ENCODE measurements at places on chromosomes 3 and 15. TPM values are rescaled to one million over a fixed set of nuclear protein-coding genes. Genes with fewer than 3 reads are reported as not detected.

Gene ILDR1
- total RNA-seq, result 0.33 TPM

- no peaks in the 10 kb centered on the region for H3K4me1 ChIP-seq
- no peak overlapping the region for H3K4me3 ChIP-seq
- H3K36me3 ChIP-seq, result no peaks in the 10 kb centered on the region
- no peak overlapping the region for H3K27ac ChIP-seq
Observed at GRCh38 chr15:85925649-85926237, 131.0 kb upstream of the KLHL25 start.

DNA sequence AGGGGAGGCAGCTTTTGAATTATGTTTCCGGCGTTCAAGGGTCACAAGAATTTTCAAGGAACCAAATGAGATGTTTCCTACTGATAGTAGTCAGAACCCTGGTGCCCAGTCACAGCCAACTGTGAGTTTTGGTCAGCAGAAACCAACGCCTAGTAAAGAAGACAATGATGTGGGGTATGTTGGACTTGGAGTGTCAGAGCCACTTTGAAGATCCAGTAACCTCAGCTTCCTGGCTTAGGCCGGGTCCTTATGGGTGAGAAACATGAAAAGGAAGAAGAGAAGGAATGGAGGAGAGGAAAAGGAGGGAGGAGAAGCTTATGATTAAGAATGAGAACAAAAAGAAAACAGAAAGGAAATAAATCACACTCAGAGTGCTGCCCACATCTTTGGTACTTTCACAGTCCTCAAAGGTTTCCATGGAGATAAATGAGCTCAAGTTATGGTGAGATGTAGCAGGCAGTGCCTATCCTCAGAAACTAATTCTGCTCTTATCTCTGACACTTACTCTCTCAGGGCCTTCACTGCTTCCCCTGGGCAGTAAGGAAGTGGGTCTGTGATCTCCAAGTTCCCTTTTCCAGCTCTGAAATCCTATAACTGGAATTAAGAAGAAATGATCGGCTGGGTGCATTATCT, 2.0 kb upstream of the MCF2L2 start:
- DNase-seq, result no peak
- peaks cover 80% of the 10 kb centered on the region for H3K27me3 ChIP-seq
- H3K27ac ChIP-seq, result no peak overlapping the region
- peaks cover 18% of the 10 kb centered on the region for H3K4me1 ChIP-seq
- no peaks in the 10 kb centered on the region for H3K36me3 ChIP-seq

- H3K4me3 ChIP-seq, result no peak overlapping the region
- no peak overlapping the region for H3K27ac ChIP-seq
- H3K27me3 ChIP-seq, result peaks cover 54% of the 10 kb centered on the region
- H3K36me3 ChIP-seq, result no peaks in the 10 kb centered on the region
Observed at GRCh38 chr3:135349254-135349948, 554.3 kb downstream of the EPHB1 start.

- no peak for DNase-seq
- peaks cover 31% of the 10 kb centered on the region for H3K27me3 ChIP-seq
- H3K4me3 ChIP-seq, result no peak overlapping the region
- H3K4me1 ChIP-seq, result peaks cover 16% of the 10 kb centered on the region
Observed at GRCh38 chr3:45792036-45792435, 4.3 kb downstream of the SLC6A20 start.

DNA sequence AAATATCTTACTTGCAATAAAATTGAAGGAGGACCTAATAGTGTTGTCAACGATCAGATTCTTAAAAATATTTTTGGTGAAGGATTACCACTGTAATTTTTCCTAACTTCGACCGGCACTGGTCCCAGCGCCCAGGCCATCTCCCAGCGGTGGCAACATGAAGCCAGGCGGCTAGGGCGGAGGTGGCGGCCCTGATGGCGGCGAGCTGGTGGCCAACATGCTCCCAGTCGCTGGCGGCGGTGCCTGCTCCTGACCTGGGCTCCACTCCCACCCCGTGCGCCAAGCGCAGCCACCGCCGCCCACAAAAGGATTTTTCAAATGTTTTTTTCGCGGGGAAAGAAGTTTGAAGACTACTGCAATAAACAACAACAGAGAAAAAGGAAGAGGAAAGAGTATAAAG, 56.5 kb upstream of the B3GALNT1 start:
- H3K27ac ChIP-seq, result no peak overlapping the region
- no peaks in the 10 kb centered on the region for H3K4me1 ChIP-seq
- no peaks in the 10 kb centered on the region for H3K27me3 ChIP-seq
- DNase-seq, result no peak
- no peaks in the 10 kb centered on the region for H3K36me3 ChIP-seq

DNA sequence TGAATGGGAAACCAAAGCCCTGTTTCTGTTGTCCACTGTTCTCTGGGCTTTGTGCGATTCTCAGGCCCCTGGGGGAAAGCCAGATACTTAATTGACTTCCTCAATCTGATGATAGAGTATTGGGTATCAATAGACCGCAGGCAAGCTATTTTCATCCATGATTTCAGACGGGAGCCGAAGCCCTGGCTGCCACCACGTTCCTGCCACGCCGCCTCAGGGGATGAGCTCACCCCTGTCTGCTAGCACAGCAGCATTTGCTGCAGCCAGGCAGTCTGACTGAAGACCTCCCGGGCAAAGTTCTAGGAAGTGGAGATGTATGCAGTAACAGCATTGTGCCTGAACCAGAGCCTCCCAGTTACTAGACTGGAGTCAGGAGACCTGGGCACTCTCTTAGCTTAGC, 69.8 kb downstream of the ISG20 start:
- peaks cover 88% of the 10 kb centered on the region for H3K27me3 ChIP-seq
- peaks cover 11% of the 10 kb centered on the region for H3K4me1 ChIP-seq
- no peak for DNase-seq
- no peak overlapping the region for H3K27ac ChIP-seq
- no peaks in the 10 kb centered on the region for H3K36me3 ChIP-seq

Gene GOLGA8T
- total RNA-seq, result 0.47 TPM

GRCh38 chr3:145188079-145188770, 972.8 kb downstream of the PLOD2 start:
- no peak for DNase-seq
- no peak overlapping the region for H3K4me3 ChIP-seq
- no peaks in the 10 kb centered on the region for H3K36me3 ChIP-seq
- H3K27me3 ChIP-seq, result no peaks in the 10 kb centered on the region

DNA sequence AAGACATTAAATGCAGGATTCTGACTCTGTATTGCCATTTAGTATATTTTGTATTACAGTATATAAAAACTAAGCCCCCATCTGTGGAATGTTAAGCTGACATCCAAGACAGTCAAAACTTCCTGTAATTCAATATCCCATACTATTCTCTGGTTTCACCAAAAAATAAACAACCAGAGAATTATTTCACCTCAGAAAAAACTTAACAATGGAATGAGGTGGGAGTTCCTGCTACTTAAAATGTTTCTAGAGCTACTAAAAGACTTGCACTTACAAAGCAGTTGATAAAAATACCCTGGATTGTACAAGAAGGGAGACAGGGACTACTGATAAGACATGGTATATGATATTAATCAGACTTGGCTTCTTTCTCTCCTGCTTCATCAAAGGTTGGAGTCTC, 8.3 kb downstream of the ARL13B start:
- H3K4me1 ChIP-seq, result peaks cover 9% of the 10 kb centered on the region
- H3K36me3 ChIP-seq, result no peaks in the 10 kb centered on the region
- no peak for DNase-seq
- no peak overlapping the region for H3K4me3 ChIP-seq
- no peaks in the 10 kb centered on the region for H3K27me3 ChIP-seq

GRCh38 chr3:21435871-21436270, 315.1 kb downstream of the ZNF385D start:
- H3K4me3 ChIP-seq, result no peak overlapping the region
- no peak overlapping the region for H3K27ac ChIP-seq
- no peaks in the 10 kb centered on the region for H3K4me1 ChIP-seq
- no peaks in the 10 kb centered on the region for H3K27me3 ChIP-seq
- no peaks in the 10 kb centered on the region for H3K36me3 ChIP-seq

DNA sequence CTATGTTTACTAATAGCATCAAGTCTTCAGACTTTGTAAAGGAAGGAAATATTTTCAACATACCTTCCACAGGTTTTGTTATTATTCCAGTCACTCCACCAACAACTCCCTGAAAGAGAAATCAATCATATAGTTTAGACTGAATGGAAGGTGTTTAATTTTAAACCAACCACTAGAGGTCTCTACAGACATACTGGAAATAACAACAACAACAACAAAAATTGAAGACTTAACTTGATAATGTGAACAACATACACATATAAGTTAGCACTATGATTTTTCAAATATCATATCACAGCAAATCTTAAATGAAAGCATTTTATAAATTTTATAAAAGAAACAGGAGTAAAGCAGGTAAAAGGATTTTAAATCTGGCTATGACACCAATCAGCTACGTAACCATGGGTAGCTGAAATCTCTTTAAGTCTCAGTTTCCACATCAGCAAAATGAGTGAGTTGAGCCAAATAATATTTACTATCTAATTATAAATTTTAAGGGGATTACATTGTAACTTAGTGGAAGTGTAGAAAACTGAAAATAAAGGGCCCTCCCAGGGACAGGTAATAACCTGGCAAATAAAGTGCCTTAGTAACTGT, 188.2 kb downstream of the VPS13C start:
- H3K27me3 ChIP-seq, result no peaks in the 10 kb centered on the region
- H3K4me3 ChIP-seq, result no peak overlapping the region
- H3K4me1 ChIP-seq, result no peaks in the 10 kb centered on the region

GRCh38 chr15:73901126-73901810, 25.0 kb upstream of the LOXL1 start:
- no peak for DNase-seq
- no peak overlapping the region for H3K27ac ChIP-seq
- H3K27me3 ChIP-seq, result no peaks in the 10 kb centered on the region
- H3K4me3 ChIP-seq, result no peak overlapping the region
- no peaks in the 10 kb centered on the region for H3K36me3 ChIP-seq

- no peaks in the 10 kb centered on the region for H3K4me1 ChIP-seq
- H3K27me3 ChIP-seq, result peaks cover 73% of the 10 kb centered on the region
- no peaks in the 10 kb centered on the region for H3K36me3 ChIP-seq
- no peak for DNase-seq
Observed at GRCh38 chr15:33680336-33680735, 288.0 kb upstream of the CHRM5 start.

DNA sequence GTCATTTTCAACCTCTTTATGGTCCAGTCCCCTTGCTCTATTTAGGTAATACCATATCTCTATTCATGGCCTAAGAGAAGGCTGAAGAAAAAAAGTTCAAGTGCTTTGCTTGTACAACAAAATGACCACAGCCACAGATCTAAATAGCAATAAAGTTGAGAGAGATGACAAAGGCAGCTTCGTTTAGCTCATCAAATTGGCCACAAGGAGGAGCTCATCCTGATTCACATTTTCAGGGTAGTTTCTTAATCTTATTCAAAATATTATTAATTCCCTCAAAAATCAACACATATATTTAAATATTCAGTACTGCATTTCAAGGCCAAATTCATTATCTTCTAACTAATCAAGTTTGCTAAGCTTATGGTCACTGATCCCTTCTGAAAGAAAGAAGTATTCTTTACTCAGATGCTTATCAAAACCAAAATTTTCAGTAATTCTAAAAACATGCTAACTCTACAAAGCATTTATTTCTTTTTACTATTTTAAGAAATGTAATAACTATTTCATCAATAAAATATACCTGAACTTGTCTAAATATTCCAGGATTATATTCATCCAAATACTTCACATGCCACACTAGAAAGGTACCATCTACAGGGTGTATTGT, 85.5 kb downstream of the DMXL2 start:
- no peaks in the 10 kb centered on the region for H3K4me1 ChIP-seq
- no peaks in the 10 kb centered on the region for H3K27me3 ChIP-seq
- no peak for DNase-seq
- H3K27ac ChIP-seq, result no peak overlapping the region

DNA sequence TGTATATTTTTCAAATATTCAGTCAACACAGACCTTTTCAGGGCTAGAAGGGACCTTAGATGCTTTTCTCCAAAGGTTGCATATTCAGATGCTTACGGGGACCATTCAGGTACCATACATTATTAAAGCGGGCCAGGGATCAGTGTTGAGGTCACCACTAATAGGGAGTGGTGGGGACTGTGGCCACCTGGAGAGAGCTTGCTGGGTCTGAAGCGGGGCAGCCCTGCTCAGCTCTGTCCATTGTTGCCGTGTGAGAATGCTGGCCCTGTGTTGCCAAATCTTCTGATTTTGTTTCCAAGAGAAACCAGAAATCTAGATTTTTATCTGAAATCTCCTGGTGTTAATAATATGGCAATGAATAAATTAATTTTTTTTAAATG, 23.7 kb downstream of the ABHD2 start:
- H3K27me3 ChIP-seq, result no peaks in the 10 kb centered on the region
- peaks cover 20% of the 10 kb centered on the region for H3K36me3 ChIP-seq
- H3K4me1 ChIP-seq, result peaks cover 99% of the 10 kb centered on the region
- no peak overlapping the region for H3K4me3 ChIP-seq
- peak overlapping the region; percentile 95 for H3K27ac ChIP-seq

- no peaks in the 10 kb centered on the region for H3K27me3 ChIP-seq
- H3K27ac ChIP-seq, result peak overlapping the region; percentile 89
- peaks cover 15% of the 10 kb centered on the region for H3K36me3 ChIP-seq
- no peak overlapping the region for H3K4me3 ChIP-seq
- DNase-seq, result no peak
Observed at GRCh38 chr3:129463716-129464115, 23.7 kb downstream of the IFT122 start.

Gene GSK3B
- total RNA-seq, result 42.5 TPM

GRCh38 chr3:89314454-89315098, 207.2 kb downstream of the EPHA3 start:
- H3K36me3 ChIP-seq, result no peaks in the 10 kb centered on the region
- no peaks in the 10 kb centered on the region for H3K27me3 ChIP-seq
- no peak for DNase-seq
- H3K4me3 ChIP-seq, result no peak overlapping the region

DNA sequence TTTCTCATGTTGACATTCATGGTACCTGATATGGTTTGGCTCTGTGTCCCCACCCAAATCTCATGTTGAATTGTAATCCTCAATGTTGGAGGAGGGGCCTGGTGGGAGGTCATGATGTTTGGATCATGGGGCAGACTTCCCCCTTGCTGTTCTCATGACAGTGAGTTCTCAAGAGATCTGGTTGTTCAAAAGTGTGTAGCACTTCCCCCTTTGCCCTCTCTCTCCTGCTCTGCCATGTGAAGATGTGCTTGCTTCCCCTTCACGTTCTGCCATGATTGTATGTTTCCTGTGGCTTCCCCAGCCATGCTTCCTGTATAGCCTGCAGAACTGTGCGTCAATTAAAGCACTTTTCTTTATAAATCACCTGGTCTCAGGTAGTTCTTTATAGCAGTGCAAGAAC, 3.3 kb upstream of the UBL7 start:
- no peaks in the 10 kb centered on the region for H3K36me3 ChIP-seq
- no peak for DNase-seq
- no peak overlapping the region for H3K27ac ChIP-seq
- H3K27me3 ChIP-seq, result no peaks in the 10 kb centered on the region

GRCh38 chr15:74433592-74434262, at the start of gene SEMA7A:
Gene SEMA7A (minus strand): TSS chr15:74433958. CDS start chr15:74433918, 40 bp downstream.
- peak within 1 kb of the TSS; percentile 94 for H3K4me3 ChIP-seq
- H3K27ac ChIP-seq, result peak within 1 kb of the TSS; percentile 70
- no peaks in the 10 kb centered on the region for H3K36me3 ChIP-seq
- H3K27me3 ChIP-seq, result peaks cover 16% of the 10 kb centered on the region

Gene DENND4A
- total RNA-seq, result 13.5 TPM

Measured in left ventricle myocardium inferior (tissue), 1 donor.